Naive thymus-derived CD4-positive, alpha-beta T cell (primary cell): ENCODE measurements at places on chromosomes 2 and 18. TPM values are rescaled to one million over a fixed set of nuclear protein-coding genes. Genes with fewer than 3 reads are reported as not detected.

DNA sequence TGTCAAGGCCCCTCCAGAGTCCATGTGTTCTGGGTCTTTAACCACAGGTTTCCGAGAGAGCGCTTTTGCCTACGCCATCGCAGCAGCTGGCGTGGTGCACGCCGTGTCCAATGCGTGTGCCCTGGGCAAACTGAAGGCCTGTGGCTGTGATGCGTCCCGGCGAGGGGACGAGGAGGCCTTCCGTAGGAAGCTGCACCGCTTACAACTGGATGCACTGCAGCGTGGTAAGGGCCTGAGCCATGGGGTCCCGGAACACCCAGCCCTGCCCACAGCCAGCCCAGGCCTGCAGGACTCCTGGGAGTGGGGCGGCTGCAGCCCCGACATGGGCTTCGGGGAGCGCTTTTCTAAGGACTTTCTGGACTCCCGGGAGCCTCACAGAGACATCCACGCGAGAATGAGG is 9.3 kb downstream of the WNT10A start:
- no peak overlapping the region for H3K27ac ChIP-seq
- H3K4me1 ChIP-seq = peaks cover 29% of the 10 kb centered on the region
- no peaks in the 10 kb centered on the region for H3K36me3 ChIP-seq
- no peak for DNase-seq
- H3K4me3 ChIP-seq = no peak overlapping the region
- H3K27me3 ChIP-seq = no peaks in the 10 kb centered on the region

DNA sequence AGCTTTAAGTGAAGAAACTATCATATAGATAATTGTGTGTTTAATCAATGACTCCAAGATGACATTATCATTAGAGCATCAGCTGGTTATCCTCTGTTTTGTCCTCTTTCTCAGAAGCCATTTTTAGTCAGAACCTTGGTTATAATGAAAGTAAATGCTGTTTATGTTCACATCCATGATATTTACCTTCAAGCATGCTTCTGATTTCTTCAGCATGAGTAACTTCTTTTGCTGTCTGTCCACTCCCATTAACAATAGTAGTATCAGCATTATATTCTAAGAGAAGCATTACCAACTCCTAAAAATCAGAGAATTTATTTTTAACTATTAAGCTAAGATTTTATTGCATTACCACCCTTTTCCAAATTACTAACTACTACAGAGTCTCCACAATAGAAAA is 56.3 kb downstream of the OSBPL1A start:
- H3K4me1 ChIP-seq = no peaks in the 10 kb centered on the region
- no peaks in the 10 kb centered on the region for H3K27me3 ChIP-seq
- H3K36me3 ChIP-seq = no peaks in the 10 kb centered on the region
- H3K4me3 ChIP-seq = no peak overlapping the region

DNA sequence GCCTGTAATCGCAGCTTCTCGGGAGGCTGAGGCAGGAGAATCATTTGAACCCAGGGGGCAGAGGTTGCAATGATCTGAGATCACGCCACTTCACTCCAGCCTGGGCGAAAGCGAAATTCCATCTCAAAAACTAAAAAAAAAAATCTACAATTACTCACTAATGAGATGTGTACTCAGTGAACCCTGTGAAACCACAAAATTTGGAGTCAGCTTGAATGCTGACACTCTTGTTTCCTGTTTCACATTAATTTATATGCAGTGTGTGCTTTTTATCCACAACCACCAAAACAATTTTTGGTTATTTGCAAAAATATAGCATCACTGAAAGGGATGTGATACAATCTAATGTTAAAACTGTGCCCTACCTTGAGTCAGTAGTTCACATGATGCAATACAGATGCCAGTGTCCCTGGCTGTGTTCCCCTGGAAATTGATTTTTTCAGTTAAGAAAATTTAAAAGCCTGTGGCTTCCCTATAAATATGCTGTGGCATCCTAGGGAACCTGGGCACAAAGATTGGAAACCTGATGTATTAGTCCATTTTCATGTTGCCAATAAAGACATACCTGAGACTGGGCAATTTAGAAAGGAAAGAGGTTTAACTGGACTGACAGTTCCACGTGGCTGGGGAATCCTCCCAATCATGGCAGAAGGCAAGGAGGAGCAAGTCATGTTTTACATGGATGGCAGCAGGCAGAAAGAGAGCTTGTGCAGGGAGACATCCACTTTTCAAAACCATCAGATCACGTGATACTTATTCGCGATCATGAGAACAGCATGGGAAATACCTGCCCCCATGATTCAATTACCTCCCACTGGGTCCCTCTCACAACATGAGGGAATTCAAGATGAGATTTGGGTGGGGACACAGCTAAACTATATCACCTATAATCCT is 337.5 kb upstream of the NT5C1B start:
- no peaks in the 10 kb centered on the region for H3K36me3 ChIP-seq
- no peak overlapping the region for H3K27ac ChIP-seq
- no peaks in the 10 kb centered on the region for H3K27me3 ChIP-seq
- no peak overlapping the region for H3K4me3 ChIP-seq
- DNase-seq = no peak

The ERLEC1 gene
- total RNA-seq = 28.8 and 32.2 TPM in 2 replicates

GRCh38 chr2:211455216-211455841 is 898.9 kb downstream of the CPS1 start:
- H3K27me3 ChIP-seq = no peaks in the 10 kb centered on the region
- no peaks in the 10 kb centered on the region for H3K4me1 ChIP-seq
- no peaks in the 10 kb centered on the region for H3K36me3 ChIP-seq
- no peak overlapping the region for H3K27ac ChIP-seq
- no peak for DNase-seq

GRCh38 chr2:123644053-123644452 is 381.0 kb upstream of the CNTNAP5 start:
- no peak overlapping the region for H3K4me3 ChIP-seq
- H3K36me3 ChIP-seq = no peaks in the 10 kb centered on the region
- DNase-seq = no peak
- no peaks in the 10 kb centered on the region for H3K27me3 ChIP-seq
- H3K27ac ChIP-seq = no peak overlapping the region

DNA sequence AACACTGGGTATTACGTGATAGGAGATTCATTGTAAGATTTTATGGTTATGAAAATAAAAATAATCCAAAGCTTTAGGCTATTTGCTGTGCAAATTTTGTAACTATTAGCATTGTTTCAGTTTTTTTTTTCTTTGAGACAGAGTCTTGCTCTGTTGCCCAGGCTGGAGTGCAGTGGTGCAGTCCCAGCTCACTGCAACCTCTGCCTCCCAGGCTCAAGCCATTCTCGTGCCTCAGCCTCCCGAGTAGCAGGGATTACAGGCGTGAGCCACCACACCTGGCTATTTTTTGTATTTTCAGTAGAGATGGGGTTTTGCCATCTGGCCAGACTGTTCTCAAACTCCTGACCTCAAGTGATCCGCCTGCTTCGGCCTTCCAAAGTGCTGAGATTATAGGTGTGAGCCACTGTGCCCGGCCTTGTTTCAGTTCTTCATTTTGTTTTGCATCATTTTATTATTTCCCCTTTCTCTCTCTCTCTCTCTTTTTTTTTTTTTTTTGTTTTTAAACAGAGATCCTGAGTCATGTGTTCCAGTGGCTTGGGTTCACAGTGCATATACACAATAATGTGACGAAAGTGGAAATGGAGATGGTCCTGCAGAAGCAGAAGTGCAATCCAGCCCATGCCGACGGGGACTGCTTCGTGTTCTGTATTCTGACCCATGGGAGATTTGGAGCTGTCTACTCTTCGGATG is 25.8 kb downstream of the CASP10 start:
- H3K4me3 ChIP-seq = no peak overlapping the region
- DNase-seq = no peak
- peaks cover 10% of the 10 kb centered on the region for H3K36me3 ChIP-seq
- H3K27ac ChIP-seq = no peak overlapping the region
- no peaks in the 10 kb centered on the region for H3K4me1 ChIP-seq
- no peaks in the 10 kb centered on the region for H3K27me3 ChIP-seq
